Caco-2 (cell line): ENCODE measurements at places on chromosomes 6 and 20.

- no peaks in the 10 kb centered on the region for H3K36me3 ChIP-seq
- no peaks in the 10 kb centered on the region for H3K27me3 ChIP-seq
- H3K27ac ChIP-seq, result no peak overlapping the region
- H3K4me1 ChIP-seq, result peaks cover 33% of the 10 kb centered on the region
- H3K4me3 ChIP-seq, result no peak overlapping the region
- DNase-seq, result no peak
Measured at GRCh38 chr20:6740096-6740495, 27.4 kb upstream of the BMP2 start.

DNA sequence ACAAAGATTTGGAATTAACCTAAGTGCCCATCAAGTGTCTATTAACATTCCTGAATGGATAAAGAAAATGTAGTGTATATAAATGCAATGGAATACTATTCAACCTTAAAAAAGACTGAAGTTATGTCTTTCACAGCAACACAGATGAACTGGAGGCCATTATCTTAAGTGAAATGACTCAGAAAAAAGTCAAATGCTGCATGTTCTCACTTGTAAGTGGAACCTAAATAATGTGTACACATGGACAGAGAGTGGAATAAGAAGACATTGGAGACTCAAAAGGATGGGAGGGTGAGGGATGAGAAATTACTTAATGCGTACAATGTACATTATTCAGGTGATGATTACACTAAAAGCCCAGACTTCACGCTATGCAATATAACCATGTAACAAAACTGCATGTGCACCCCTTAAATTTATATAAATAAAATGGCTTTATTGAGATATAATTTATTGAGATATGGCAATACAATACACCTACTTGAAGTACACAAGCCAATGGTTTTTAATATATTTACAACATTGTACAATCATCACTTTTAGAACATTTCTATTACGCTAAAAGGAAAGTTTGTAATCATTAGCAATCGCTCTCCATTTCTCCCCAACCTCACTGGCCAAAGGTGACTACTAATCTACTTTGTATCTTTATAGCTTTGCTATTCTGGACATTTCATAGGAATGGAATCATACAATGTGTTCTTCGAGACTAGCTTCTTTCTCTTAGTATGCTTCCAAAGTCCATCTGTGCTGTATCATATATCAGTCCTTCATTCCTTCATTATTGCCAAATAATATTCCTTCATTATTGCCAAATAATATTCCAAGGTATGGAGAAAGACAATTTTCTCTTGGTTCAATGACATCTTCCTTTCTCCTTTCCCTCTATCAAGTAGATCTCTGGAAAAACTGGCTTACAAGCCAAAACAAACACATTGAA, 5.8 kb downstream of the STX7 start:
- H3K4me3 ChIP-seq, result no peak overlapping the region
- DNase-seq, result no peak
- peaks cover 12% of the 10 kb centered on the region for H3K4me1 ChIP-seq
- H3K27ac ChIP-seq, result no peak overlapping the region
- H3K27me3 ChIP-seq, result no peaks in the 10 kb centered on the region

DNA sequence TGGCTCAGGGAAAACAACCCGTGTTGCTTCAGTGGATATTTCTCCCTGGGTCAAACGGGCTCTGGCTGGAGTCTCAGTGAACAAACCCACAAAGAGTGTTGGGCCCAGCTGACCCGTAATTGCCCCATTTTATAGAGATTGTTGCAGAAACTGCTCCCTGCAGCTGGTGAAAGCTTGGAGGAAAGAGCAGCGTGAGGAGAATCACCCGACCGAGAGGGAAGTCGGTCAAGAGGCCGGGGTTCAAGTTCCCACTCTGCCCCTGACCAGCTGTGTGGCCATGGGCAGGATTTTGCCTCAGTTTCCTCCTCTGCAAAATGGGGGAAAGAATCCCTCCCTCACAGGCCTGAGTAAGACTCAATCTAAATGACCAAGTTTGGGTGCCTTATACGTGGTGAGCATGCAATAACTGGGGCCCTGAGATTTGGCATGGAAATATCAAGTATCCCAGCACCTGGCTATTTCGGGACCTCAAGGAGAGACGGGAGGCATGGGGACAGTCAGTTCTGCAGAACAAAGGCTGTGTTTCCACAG, 1.7 kb upstream of the TGM2 start:
- no peak overlapping the region for H3K4me3 ChIP-seq
- no peaks in the 10 kb centered on the region for H3K36me3 ChIP-seq
- no peak for DNase-seq
- peaks cover 36% of the 10 kb centered on the region for H3K4me1 ChIP-seq
- H3K27ac ChIP-seq, result peak overlapping the region; percentile 6
- no peaks in the 10 kb centered on the region for H3K27me3 ChIP-seq

GRCh38 chr6:68087399-68088133, 547.5 kb upstream of the ADGRB3 start:
- no peaks in the 10 kb centered on the region for H3K4me1 ChIP-seq
- H3K36me3 ChIP-seq, result no peaks in the 10 kb centered on the region
- H3K4me3 ChIP-seq, result no peak overlapping the region
- DNase-seq, result no peak
- no peaks in the 10 kb centered on the region for H3K27me3 ChIP-seq

DNA sequence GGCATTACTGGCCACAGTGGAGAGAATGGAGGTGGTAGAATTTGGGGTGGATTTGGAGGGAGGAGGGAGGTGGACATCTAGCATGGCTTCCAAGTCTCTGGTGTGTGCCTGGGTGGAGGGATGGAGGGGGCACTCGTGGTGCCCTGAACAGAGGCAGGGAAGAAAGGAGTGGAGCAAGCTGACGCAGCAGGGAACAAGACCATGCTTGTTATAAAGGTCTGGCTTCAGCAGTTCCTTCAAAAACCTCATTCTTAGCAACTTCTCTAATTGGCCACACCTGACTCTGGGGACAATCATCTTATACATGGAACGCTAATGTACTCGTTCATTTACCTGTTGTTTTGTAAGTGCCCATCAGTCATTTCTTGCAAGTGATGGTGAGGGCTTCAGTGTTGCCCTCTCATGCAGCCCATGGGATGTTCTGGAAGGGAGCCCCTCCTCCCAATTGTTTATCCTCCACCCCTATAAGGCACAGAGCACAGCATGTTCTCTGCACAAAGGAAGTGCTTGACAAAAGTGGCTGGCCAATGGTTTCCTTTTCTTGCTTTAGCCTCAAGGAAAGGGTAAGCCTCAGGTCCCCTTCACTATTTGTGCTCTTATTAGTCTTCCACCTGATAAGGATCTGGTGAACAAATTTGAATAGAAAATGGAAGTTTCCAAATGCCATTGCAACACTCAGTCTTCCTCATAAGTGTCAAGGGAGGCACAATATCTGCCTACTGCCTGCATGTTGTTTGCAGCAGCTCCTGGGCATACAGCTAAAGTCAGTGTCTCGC, 39.3 kb downstream of the GFOD1 start:
- H3K27ac ChIP-seq, result no peak overlapping the region
- no peak overlapping the region for H3K4me3 ChIP-seq

GRCh38 chr6:42355416-42355815, 96.3 kb downstream of the TRERF1 start:
- H3K36me3 ChIP-seq, result no peaks in the 10 kb centered on the region
- no peaks in the 10 kb centered on the region for H3K4me1 ChIP-seq
- no peak overlapping the region for H3K27ac ChIP-seq
- H3K27me3 ChIP-seq, result no peaks in the 10 kb centered on the region
- H3K4me3 ChIP-seq, result no peak overlapping the region

DNA sequence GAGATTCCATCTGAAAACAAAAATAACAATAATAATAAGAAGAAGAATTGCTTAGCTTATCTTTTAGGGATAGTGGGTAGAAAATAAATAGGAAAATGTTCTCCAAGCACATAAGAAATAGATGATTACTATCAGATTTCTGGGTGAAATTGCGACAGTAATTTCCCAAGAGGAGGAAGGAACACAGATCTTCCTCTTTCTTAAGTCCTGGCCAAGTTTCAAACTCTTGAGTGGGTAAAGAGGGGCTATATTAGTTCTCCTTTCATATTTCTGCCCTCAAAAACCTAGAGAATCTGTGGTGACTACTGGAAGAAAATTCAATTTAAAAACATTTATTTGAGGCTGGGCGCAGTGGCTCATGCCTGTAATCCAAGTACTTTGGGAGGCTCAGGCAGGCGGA, 63.7 kb downstream of the PHACTR2 start:
- H3K4me3 ChIP-seq, result no peak overlapping the region
- H3K36me3 ChIP-seq, result no peaks in the 10 kb centered on the region; the same call in 1 of the 2 replicates
- H3K4me1 ChIP-seq, result peaks cover 45% of the 10 kb centered on the region
- H3K27ac ChIP-seq, result no peak overlapping the region
- no peak for DNase-seq

- peak; percentile 73 for DNase-seq
- H3K27me3 ChIP-seq, result no peaks in the 10 kb centered on the region
- H3K36me3 ChIP-seq, result no peaks in the 10 kb centered on the region
- peaks cover 12% of the 10 kb centered on the region for H3K4me1 ChIP-seq
- H3K27ac ChIP-seq, result peak overlapping the region; percentile 76
- no peak overlapping the region for H3K4me3 ChIP-seq
Measured at GRCh38 chr6:157597461-157598312, 216.7 kb downstream of the ZDHHC14 start.
